AG10803 (cell line): ENCODE measurements at places on chromosomes 12 and 14.

GRCh38 chr14:71465316-71465715 lies 466.9 kb upstream of the RGS6 start:
- DNase-seq = peak; percentile 48

- DNase-seq = no peak
Measured at GRCh38 chr14:105445901-105446845, 26.5 kb downstream of the MTA1 start.

- DNase-seq = no peak
Measured at GRCh38 chr14:81209167-81209836, 11.5 kb downstream of the GTF2A1 start.

GRCh38 chr14:55712491-55712890 lies 132.5 kb downstream of the KTN1 start:
- DNase-seq = no peak

- no peak for DNase-seq
Measured at GRCh38 chr14:89422181-89422951, 5.3 kb upstream of the FOXN3 start.

DNA sequence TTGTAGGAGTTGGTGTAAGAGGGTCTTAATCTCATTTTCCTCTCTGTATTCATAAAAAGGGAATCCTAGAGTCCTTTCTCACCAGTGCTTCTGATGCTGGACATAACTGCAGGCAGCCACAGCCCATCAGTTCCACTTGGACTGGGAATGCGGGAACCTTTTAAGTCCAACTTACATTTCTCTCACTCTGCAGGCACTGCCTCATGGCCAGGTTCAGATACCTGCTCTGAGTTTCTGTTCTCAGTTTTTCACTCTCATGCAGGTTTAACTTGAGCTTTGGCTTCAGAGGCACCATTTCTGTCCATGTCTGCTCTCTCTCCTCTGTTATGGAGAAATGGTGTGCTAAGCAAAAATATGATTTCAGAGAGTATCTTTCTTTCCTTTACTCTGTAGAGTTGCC lies 4.2 kb downstream of the ACVR1B start:
- no peak for DNase-seq

GRCh38 chr12:77469578-77470333 lies 360.9 kb upstream of the NAV3 start:
- no peak for DNase-seq

DNA sequence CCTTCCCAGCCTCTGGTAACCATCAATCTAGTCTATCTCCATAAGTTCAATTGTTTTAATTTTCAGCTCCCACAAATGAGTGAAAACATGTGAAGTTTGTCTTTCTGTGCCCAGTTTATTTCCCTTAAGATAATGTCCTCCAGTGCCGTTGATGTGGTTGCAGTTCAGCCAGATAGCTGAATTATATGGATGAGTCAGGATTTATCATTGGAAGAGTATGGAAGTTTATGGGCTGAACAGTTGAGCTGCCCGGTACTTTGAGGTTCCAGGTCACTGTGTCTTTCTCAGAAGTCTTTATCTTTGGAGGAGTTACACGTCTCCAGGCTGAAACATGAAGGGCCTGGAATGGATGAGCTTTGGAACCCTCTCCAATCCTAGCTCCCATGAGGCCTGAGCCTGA lies 120.1 kb downstream of the ASCL4 start:
- DNase-seq = no peak

DNA sequence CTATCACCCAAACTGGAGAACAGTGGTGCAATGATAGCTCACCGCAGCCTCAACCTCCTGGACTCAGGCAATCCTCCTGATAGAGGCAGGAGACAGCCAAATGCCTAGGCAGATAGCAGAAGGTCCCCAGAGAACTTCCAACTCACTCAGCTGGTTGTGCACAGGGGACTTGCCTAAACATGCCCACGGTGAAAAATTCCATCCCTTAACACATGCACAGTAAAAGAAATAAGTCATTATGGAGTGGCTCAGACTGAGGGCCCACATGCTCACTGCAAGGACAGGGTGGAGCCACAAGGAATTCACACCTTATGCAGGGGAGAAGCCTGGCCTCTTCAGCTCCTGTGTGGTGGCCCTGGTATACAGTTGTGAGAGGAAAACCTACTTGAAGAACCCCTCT lies 525.8 kb upstream of the ATP2B1 start:
- DNase-seq = peak; percentile 62

- peak; percentile 86 for DNase-seq
Measured at GRCh38 chr12:122646517-122647217, 56.5 kb downstream of the HCAR2 start.

DNA sequence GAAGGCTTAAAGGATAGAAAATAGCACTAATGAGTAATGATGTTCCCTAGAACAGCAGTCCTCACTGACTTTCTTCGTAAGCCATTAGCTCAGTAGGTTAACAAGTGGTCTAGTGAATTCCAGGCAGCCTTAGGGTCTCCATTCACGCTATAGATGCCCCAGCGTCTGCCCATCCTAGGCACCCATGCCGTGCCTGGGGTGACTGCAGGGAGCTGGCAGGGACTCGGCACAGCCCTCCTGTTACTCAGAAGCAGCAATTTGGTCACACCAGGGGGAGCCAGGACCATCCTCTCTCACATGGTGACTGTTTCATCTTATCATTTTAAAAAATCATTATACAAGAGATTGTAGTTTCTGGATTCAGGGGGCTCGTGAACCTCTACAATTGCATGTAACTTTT lies 66.0 kb upstream of the TRAF3 start:
- no peak for DNase-seq

GRCh38 chr12:119673634-119674033 lies 5.7 kb downstream of the PRKAB1 start:
- no peak for DNase-seq

DNA sequence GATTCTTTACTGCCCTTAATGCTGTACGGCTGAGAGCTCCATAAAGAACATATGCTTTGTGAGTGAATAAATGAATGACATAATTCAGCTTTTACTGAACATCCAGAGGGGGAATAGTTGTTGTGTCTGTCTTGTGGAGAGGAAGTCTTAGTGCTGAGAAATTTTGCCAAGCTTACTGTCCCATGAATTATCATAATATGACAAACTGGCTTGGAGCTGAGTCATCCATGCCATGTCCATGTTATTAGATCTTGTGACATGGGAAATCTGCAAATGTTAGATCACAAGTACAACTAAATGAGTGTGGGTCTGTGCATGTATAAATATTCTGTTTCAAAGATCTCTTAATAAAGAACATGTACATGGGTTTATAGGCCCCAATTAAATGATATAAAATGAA lies 350.4 kb downstream of the BMP4 start:
- no peak for DNase-seq

DNA sequence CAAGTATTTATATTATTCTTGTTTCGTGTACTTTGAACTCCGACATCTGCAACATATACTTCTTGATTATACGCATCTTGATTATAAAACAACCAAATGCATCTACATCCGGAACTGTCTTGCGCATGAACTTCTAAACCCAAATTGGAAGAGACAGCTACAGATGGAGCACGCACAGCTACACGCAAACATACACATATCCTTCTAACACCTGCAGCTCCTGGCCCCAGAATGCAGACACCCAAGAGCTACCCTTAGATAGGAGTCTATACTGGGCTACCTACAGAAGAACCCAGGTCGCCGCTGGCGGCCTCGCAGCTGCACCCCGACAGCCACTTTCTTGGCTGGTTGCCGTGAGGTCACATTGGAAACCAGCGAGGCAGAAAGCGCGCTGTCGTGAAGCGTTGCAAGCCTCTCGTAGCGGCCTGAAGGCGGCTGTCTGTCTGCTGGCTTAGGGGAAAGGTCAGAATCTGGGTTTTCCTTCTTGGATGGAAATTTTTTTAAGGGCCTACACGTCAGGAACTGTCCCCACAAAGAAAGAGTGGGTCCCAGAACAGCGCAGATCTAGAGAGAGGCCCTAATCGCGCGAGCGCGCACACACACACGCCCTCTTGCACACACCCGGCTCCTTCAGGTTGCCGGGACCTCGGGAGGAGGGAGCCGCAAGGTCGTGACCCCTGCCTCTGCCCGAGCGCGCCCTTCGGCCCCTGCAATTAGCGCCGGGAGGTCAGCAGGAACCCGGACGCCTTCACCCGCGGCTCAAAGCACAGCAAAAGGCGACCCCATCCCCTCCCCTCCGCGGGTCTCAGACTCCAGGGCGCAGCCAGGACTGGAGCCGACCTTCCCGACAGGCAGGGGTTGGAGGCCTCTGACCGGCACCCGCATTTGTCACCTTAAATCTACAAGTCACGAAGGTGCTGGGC lies 17.0 kb downstream of the TBX3 start:
- DNase-seq = no peak

- no peak for DNase-seq
Measured at GRCh38 chr12:131166717-131167116, 213.0 kb downstream of the ADGRD1 start.
